ENCODE measurements at places on chromosomes 4 and X. TPM values are rescaled to one million over a fixed set of nuclear protein-coding genes. Genes with fewer than 3 reads are reported as not detected.

Gene ADGRG4
- total RNA-seq, result not detected

Gene DMRTC1B
- total RNA-seq, result not detected

Gene MAGEC3
- not detected for total RNA-seq

Gene PDZD4
- 0.88 TPM for total RNA-seq

Gene CLDN22
- not detected for total RNA-seq

Gene ARR3
- total RNA-seq, result not detected

Gene CYTL1
- not detected for total RNA-seq

Gene ADH7
- total RNA-seq, result not detected

Gene XAGE2
- not detected for total RNA-seq

Gene LRCH2
- total RNA-seq, result not detected

Gene XPNPEP2
- 1.7 TPM for total RNA-seq

Gene TRO
- total RNA-seq, result 1.5 TPM

Gene TENM3
- not detected for total RNA-seq

Gene CPLX1
- 3.0 TPM for total RNA-seq

Gene PRAF2
- total RNA-seq, result 23.9 TPM

Gene DDX53
- not detected for total RNA-seq

Gene FHIP1A
- 0.18 TPM for total RNA-seq

Gene CT47A1
- not detected for total RNA-seq

Gene APLN
- 0.15 TPM for total RNA-seq

Gene EREG
- not detected for total RNA-seq

Gene CDKL2
- 1.3 TPM for total RNA-seq

Gene ENPP6
- 3.6 TPM for total RNA-seq

Gene ERCC6L
- 9.5 TPM for total RNA-seq

Gene REPS2
- 0.10 TPM for total RNA-seq

Gene MTMR8
- 5.5 TPM for total RNA-seq

Gene ADH1A
- total RNA-seq, result not detected

Gene MEPE
- not detected for total RNA-seq

Gene VCX3A
- not detected for total RNA-seq

Gene GJB1
- total RNA-seq, result not detected
